NCI-H1930 (cell line): ENCODE measurements at places on chromosomes 1 and 21.
A peak's percentile ranks its signal among the peaks of the same experiment; 100 is the strongest.

GRCh38 chr1:43530483-43531106 lies at the start of gene PTPRF:
Gene PTPRF (plus strand): TSS chr1:43530883. CDS start chr1:43545076, 14,193 bp downstream.
- peak; percentile 25 for DNase-seq

DNA sequence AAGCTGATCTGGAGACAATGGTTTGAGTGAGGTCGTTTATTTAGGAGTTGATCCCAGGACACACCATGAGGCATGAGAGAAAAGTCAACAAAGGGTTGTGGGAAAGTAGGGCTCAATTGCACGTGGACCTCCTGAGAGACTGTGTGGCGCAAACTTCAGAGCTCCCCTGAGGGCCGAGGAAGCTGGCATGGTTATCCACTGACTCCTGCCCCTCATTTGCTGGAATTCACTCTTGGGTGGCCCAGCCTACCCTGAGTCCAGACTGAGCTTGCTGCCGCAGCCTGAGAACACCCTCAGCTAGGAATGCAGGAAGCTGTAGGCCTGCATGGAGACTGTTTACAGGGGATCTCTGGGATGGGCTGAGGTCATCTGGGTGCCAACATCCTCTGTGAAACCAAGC lies 301.0 kb downstream of the RWDD3 start:
- DNase-seq: no peak

GRCh38 chr21:44728716-44729115 lies 17.3 kb upstream of the TSPEAR start:
- no peak for DNase-seq

- no peak for DNase-seq
Observed at GRCh38 chr1:94559921-94560320, 18.4 kb upstream of the F3 start.

DNA sequence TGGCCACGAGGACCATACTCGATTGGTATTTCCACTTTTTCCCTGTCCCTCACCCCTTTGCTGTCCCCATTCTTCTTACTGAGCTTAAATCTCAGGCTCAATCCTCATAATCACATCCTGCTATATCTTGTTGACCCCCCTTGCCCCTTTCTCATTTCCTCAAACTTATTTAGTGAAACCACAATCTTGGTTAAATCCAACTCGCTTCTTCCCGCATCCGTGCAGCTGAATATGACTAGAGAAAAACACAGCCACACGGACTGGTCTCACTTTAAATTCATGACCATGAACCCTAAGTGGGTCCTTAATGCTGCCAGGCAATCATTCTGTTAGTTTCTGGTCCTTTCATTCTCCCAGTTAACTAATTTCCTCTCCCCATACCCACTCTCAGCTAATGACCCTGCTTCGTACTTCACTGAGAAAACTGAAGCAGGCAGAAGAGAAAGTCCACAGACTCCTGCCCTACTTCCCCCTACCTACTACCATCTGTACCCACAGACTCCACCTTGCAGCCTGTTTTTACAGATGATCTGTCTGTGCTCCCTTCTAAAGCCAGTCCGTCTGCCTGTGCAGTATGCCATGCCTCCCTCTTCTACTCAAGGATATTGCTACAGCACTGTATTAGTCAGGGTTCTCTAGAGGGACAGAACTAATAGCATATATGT lies 96.8 kb upstream of the LMO4 start:
- DNase-seq: no peak

DNA sequence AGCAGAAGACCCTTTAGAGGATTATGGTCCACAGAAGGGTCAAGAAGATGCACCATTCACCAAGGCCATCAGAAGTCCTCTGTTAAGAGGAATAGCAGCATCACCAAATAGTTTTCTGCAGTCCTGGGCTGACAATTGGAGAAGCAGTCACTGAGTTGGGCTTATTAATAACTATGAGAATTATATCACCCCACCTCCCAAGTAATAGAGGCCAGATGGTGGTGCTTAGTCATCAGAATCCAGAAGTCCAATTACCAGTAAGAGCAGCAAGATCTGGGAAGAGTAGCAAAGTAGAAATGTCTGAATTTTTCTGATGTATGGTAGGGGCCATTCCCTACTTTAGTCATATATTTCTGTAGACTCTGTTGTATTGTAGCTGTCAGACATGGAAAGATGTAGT lies 6.1 kb upstream of the PSMA5 start:
- DNase-seq: no peak

DNA sequence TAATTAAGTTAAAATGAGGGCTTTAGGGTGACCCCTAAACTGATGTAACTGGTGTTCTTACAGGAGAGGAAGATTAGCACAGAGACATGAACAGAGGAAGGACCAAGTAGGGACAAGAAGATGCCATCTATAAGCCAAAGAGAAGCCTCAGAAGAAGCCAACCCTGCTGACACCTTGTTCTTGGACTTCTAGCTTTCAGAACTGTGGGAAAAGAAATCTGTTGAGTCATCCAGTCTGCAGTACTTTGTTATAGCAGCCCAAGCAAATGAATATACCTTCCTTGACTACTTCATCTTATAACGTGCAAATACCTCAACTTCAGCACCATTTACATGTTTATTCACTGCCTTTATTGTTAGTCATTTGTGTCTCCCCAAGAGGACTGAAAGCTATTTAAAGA lies 3.4 kb downstream of the ZBTB21 start:
- DNase-seq: no peak

GRCh38 chr1:197355248-197355995 lies 87.4 kb downstream of the CRB1 start:
- DNase-seq: no peak

DNA sequence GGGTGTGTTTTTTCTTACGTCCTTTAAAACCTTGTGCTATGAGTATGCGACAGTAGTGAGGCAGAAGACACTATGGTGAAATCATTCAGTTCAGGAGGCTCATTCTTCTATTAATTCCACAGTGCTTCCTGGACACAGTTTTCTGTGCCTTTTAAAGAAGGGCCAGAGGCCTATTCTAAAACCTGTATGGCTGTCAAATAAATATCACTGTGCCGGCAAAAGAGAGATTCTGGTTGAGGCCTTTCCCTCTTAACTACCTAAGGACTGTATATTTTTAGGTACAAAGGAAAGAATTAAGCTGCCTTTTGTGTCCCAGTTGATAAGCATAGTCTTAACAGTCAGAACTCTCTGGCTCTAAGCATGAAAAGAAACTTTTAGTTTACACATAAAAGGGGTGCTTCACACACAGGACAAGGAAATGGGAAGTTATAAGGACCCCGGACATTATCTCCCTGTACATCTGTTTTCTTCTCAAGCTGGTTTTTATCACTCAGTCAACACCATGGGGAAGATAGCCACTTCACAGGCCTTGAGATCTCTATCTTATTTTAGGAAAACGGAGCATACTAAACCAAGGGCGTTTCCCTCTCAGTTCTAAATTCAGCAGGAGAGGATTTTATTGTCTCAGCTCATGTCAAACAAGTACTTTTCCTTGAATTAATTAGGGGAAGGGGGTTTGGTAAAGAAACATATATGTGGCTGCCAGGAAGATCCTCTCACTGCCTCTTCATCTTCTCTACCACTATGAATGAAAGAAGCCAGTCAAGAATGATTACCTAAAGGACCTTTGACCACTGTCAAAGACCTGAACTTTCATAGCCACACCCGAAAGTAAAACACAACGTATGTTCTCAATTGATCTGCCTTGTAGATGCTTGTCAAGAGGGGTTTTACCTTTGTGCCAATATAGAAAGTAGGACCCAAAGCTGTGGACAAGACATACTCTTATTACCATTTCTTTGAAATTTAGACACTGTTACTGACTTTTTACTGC lies 71.4 kb upstream of the HSPA13 start:
- no peak for DNase-seq

- no peak for DNase-seq
Observed at GRCh38 chr1:25879675-25880074, 4.2 kb upstream of the PAQR7 start.

DNA sequence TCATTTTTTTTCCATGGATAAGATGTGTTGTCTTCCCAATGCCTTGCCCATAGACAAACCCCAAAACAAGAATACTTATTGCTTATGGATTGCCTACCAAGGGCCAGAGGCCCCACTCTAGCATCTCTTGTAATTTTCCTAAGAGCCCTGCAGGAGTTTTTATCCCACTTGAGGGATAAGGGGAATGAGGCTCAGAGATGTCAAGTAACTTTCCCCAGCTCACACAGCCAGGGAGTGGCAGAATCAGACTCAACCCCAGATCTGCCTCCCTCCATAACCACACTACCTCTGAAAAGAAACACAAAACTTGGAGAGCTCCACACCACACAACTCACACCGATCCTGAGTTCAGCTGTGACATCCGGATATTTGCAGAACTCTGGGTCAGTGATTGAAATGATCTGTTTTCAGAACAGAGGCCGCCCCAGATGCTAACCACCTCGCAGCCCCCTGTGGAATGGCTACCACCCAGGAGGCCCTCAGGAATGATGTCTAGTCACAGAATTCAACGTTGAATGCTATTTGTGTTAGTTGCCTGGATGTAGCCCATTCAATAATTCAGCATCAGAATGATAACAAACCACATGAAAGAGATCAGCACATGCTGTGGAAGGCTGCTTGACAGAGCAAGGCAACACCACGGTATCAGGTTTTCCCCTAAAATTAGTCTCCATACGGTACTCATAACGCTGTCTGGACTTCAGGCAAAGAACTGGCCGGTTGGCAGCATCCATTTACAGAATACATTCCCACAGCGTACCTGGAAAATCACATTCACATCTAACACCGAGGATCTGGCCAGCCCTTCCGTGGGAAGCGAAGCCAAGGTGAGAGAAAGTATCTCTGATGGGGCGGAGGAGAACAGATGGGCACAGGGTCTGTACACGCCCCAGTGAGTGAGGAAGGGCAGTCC lies 231.9 kb downstream of the TOMM20 start:
- DNase-seq: no peak

DNA sequence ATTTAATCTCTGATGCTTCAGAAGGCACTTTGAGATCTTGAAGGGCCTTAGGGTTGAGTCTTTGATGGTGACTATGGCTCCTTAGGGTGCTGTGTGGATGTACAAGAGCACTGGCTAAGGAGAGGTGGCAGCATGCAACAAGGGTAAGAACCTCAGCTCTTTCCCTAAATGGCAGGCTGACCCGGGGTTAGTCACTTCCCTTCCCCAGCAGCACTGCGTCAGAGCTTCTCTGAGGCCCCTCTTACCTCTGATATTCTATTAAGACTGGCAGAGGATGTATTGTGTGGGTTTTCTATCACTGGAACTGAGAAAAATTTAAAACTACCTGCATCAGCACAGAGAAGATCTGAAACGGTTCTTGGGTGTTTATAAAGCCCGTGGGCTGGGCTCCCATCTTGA lies 11.8 kb downstream of the C1orf116 start:
- DNase-seq: no peak

DNA sequence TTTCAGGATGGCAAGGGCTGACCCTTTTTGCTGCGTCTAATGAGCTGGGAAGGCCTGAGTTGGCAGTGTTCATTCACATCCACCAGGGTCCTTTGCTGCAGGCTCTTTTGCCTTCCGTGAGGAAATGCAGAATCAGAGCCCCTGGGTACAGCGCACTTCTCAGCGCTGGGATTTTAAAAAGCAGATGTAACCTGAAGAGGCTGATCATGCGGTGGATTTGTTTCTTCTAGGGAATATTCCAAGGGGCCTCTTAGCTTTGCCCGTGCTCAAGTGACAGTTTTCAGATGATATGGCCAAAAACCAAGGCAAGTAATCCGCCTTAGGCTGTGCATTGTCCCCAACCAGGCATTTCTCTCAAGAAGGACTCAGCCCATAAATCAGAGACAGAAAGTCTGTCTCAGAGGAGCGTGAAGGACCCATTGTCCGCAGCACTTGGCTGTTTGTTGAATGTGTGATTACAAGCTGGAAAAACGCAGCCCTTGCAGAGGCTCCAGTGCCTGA lies 237.6 kb downstream of the PTPRC start:
- no peak for DNase-seq

DNA sequence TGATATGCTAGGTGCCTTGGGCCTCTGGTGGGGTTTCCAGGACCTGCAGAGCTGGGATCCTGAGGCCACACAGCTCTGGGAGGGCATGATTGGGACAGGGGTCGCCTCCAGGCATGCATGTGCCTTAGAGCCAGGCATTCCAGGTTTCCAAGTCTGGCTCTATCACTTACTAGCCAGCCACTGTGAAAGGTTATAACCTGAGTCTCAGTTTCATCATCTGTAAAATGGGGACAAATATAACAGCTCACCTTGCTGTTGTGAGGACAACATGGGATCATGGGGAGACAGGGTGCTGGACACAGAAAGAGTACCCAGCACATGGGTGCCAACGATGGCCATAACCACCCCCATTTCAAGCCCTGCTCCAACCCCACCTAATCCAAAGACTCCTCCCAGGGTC lies 2.7 kb downstream of the CHI3L1 start:
- no peak for DNase-seq

GRCh38 chr1:70033266-70033873 lies 172.0 kb downstream of the LRRC40 start:
- DNase-seq: no peak
